ENCODE measurements at places on chromosomes 16 and 17.

- no peak for DNase-seq
These were observed 1.2 kb upstream of the TLCD3B start for GRCh38 chr16:30032083-30032819.

GRCh38 chr16:74101379-74102137 lies 195.1 kb upstream of the PSMD7 start:
- no peak for DNase-seq

GRCh38 chr17:65277576-65277975 lies 140.4 kb downstream of the RGS9 start:
- DNase-seq = no peak

DNA sequence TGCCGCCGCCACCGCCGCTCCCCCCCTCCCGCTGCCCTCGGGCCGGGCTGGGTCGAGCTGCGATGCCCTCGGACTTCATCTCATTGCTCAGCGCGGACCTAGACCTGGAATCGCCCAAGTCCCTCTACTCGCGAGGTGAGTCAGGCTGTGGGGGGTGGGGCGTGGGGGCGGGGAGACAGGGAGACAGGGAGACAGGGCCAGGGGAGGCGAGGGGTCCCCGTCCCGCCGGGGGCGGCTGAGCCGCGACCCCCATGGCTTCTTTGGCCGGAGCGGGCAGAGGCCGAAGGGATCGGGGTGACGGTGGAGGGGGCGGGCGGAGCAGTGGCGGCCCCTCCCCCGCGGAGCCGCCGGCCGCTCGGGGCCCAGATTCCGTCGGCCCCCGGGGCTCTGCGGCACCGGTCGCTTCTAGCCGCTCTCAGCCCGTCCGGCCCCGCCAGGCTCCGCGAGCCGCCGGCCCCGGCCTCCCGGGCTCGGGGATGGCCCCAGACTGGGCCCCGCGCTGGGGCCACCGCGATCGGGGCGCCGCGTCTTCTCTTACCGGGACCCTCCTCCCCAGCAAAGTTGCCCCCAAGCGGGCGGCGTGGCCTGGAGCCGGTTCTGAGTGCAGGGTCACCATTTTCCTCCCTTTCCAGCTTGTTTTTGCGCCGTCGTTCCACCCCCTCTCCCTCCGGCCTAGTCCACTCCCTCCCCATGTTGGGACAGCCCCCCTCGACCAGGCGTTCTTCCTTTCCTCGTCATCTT lies 644 bp downstream of the NFAT5 start:
- DNase-seq = peak; percentile 78

DNA sequence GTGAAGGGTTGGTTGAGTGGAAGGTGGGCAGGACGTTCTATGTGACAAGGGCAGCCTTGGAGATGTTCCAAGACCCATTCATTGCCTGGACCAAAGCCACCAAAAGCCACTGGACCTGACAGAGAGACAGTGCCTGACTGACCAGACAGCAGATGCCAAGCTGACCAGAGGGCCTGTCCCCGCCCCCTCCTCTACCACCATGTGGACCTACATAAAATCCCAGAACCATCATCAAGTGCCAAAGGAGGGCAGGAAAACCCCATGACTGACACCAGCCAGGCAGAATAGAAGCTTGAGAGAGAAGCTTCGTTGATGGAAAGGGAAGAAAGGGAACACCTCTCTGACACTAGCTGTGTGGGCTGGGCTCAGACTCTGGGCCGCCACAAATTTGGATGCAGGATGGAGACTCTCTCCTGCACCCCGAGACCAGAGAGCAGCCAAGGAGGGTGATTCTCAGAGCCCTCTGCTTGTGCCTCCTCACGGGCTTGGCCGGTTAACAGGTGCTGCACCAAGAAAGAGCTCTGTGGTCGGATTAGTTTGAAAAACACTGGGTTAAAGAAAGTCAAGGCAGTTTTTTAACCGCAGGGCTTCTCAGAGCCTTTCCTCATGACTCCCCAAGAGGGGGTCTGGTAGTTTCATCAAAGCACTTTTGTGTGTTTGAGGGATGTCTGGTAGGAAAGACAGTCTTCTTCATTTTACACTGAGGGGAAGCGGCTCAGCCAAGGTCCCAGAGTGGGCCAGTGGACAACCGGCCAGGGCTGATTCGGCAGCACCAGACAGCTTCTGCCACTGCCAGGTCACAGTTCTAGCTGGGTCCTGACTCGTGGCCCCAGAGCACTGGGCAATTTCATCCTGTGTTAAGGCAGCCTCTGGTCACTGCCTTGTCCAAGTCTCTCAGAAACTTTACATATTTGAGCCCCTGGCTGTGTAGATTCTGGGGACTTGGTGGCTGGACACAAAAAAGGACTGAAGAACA lies 1.7 kb downstream of the TNFRSF13B start:
- DNase-seq = no peak

DNA sequence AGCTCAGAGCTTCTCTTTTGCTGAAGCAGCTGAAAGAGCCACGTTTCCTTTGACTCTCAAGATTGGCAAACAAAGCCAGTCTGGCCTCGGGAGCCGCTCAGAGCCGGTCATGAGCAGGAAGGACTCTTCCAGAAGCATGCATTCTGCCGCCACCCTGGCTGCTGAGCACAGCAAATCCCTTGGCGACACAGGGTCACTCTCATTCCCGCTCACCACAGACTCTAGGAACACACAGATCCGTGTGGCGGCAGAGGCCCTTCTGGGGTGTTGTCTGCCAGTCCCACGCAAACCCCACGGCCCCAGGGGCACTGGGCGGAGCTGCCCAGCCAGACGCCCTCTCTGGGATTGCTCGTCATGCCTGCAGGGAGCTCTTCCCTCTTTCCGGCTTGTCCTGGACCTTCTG lies 157.0 kb downstream of the C16orf95 start:
- DNase-seq = no peak

GRCh38 chr17:28473542-28473941 lies at the start of gene SLC13A2:
Gene SLC13A2 (plus strand): TSS chr17:28473644. CDS start chr17:28473713, 69 bp downstream.
- DNase-seq = no peak

DNA sequence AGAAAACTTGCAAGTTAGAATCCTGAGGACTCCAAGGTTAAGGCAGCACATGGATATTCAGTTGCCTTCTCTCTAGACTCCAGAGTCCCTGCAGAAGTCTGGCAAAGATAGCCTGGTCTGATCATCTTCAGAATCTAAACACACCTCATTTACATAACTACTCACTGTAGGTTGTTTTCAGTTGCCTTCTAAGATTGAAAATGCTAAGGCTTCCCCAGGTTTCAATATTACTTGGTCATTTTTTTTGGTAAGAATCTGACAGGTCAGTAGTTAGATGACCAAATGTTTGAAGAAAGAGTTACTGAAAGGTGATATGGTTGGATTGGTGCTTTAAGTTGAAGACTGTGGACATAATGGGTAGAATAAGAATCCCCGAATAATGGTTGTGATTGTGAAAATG lies 205.4 kb upstream of the KCNJ16 start:
- no peak for DNase-seq

DNA sequence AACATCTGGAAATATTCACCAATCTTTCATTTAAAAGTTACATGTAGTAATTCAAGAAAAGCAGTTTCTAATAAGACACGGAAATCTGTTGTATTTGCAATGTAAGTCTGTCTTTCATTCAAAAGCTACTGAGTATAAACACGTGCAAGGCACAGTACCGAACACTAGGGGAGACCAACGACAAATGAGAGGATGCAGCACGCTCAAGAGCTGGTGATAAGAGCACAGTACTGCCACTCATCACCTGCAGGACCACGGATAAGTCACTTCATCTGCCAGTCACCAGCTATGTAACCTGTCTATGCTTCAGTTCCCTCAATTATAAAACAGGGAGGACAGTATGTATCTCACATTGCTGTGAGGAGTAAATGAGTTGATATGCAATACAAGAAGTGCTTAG lies 67.1 kb downstream of the CLEC18A start:
- DNase-seq = no peak

- no peak for DNase-seq
These were observed 36.0 kb downstream of the STAT5B start for GRCh38 chr17:42240201-42240600.

DNA sequence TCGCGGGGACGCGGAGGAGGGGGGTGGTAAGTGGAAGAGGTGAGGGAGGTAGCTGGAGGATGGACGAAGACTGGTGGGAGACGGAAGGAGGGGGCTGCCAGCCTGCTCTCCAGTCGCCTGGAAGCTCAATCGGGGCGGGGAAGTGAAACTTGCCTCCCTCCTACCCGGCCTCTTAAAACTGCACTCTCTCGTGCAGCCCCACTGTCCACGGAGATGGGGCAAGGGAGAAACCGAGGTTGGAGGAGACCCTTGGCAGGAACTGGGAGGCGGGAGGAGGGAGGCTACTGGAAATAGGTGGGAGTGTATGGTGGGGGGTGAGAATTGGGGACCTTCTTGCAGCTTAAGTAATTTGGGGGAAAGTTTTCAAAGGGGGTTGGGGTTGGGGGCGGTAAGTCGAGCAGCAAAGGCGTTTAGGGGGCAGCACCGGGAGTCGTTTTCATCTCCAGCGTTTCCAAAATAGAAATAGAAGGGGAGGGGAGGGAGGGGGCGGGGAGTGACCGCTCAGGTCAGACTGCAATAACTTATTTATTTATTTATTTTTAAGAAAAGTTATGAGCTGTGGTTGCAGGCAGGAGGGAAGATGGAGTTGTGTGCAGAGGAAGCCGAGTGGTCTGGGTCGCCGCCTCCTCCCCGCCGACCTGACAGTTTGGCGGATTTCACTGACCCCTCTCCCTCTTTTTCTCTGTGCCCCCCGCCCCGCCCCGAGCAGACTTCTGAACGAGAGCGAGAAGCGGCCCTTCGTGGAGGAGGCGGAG lies 1.4 kb downstream of the SOX9 start:
- DNase-seq = no peak

GRCh38 chr17:6558276-6558675 lies 1.9 kb upstream of the PITPNM3 start:
- DNase-seq = no peak

DNA sequence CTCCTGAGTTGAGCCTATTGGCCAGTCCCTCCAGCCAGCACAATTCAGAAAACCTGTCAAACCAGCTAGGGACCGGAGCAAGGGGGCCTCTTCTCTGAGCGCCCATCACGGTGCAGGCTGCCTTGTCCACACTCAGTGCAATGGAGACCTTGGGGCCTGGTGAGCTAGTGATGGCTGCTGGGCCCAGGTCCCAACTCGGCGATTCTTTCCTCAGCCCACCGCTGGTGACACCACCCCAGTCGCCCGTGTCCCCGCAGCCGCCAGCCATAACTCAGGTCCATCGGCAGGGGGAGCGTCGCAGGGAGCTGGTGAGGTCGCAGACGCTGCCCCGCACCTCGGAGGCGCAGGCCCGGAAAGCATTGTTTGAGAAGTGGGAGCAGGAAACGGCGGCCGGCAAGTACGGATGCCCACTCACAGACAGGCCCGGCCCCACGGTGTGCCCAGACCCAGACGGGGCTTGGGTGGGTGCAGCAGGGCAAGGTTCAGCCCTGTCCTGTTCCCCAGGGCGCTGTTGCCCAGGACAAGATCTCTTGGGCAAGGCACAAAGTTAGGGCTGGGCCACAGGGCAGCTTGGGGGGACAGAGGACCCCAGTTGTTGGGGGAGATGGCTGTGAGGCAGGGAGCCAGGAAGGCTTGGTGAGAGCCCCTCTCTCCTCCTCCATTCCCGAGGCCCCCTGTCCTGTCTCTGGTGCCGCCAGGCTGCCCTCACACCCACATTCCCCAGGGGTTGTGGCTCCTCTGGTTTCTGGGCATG lies 10.8 kb downstream of the SMTNL2 start:
- DNase-seq = no peak

- no peak for DNase-seq
These were observed 16.7 kb downstream of the LLGL2 start for GRCh38 chr17:75542229-75542628.

DNA sequence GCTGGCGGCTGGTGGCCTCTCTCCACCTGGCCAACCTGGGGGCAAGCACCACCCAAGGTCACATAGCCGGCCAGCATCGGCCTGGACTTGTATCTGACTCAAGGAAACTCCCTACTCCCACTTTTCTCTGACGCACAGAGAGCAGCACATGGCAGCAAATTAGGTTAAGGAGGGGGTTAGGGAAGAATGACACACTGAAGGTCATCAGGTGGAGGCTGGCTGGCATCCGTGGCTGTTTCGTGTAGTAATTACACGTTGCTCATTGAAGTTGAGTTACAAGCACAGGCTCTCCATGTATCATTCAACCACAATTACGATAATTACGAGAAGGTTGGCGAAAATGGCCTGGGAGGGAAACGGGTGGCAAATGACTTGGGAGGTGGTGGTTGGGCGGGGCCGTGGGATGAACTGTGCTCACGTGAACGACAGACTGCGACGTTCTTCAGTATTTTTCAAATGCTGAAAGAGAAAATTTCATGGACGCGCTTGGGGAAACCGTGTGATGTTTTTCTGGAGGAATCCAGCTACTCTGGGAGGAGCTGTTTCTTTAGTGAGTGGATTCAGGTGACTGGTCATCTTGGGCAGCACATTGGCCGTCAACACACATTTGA lies 4.0 kb upstream of the METRNL start:
- no peak for DNase-seq

DNA sequence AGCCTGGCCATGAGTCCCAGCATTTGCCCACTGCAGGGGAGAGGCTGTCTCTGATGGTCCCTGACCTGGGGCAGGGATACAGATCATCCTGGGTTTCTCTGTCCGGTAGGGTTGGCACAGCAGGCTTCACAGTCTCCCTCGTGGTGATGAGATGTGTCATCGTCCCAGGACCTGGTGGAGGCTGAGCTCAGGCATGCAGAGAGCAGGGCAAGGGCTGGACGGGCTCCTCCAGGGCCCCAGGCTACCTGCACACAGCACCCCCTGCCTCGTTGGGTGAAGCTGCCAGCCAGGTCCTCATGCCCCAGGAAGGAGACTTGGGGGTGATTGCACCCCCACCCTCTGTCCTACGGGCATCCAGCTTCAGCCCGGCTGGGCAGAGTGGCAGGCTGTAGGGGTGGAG lies 155.8 kb upstream of the GSE1 start:
- DNase-seq = no peak

DNA sequence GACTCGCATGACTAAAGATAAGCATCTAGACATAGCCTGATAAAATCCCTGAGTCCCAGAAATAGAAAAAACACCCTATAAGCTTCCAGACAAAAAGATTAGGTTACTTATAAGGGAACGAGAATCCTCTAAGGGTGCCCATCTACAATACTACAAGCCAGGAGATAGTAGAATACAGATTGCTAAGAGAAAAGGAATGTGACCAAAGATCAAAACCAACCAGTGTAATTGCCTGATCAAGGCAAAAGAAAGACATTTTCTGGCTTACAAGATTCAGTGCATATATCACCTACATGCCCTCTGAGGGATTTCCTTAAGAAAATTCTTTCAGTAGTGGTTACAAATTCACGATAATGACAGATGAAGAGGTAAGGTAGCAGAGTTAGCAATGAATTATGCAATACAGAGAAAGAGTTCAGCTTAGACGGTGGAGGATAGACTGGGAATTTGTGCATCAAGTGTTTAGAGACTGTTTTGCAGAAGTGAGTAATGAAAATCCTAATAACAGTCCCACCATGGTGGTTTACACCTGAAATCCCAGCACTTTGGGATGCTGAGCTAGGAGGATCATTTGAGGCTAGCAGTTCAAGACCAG lies 35.0 kb downstream of the BCL7C start:
- no peak for DNase-seq

GRCh38 chr17:44108440-44109311 lies 14.8 kb downstream of the HDAC5 start:
- peak; percentile 39 for DNase-seq

- DNase-seq = no peak
These were observed 74.9 kb upstream of the BCAR1 start for GRCh38 chr16:75326333-75326732.

- DNase-seq = no peak
These were observed 61.9 kb downstream of the MGAT5B start for GRCh38 chr17:76930107-76930506.

All from posterior cingulate gyrus (tissue), 11 donors.